ENCODE measurements at places on chromosomes 11 and 22. TPM values are rescaled to one million over a fixed set of nuclear protein-coding genes. Genes with fewer than 3 reads are reported as not detected.

GRCh38 chr11:128058580-128059208 is 528.7 kb downstream of the ETS1 start:
- peaks cover 14% of the 10 kb centered on the region for H3K4me1 ChIP-seq
- DNase-seq: no peak
- no peak overlapping the region for H3K4me3 ChIP-seq
- peaks cover 6% of the 10 kb centered on the region for H3K36me3 ChIP-seq

GRCh38 chr11:116357784-116358544 is 414.8 kb downstream of the BUD13 start:
- H3K4me1 ChIP-seq: no peaks in the 10 kb centered on the region
- no peak for DNase-seq
- peaks cover 18% of the 10 kb centered on the region for H3K27me3 ChIP-seq
- no peak overlapping the region for H3K27ac ChIP-seq

- H3K27ac ChIP-seq: no peak overlapping the region
- peaks cover 4% of the 10 kb centered on the region for H3K36me3 ChIP-seq
- no peak overlapping the region for H3K4me3 ChIP-seq
- H3K27me3 ChIP-seq: no peaks in the 10 kb centered on the region
- DNase-seq: no peak
- H3K4me1 ChIP-seq: peaks cover 9% of the 10 kb centered on the region
These were observed 176.0 kb downstream of the METTL15 start for GRCh38 chr11:28284196-28284595.

DNA sequence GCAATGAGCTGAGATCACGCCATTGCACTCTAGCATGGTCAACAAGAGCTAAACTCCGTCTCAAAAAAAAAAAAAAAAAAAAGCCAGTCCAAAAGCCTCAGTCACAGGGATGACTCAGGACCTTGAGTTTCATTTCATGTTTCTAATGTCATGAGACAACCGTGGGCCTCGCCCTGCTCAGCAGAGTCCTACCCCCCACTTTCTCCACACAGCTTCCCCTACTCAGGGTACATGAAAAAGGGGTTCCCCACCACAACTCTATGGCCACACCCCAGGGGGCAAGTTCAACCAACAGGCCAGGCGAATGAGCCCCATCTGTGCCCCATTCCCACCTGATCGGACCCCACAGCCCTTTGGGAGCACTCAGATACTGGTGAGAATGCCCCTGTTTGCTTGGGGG is 24.3 kb upstream of the ADA2 start:
- DNase-seq: no peak
- H3K36me3 ChIP-seq: no peaks in the 10 kb centered on the region
- no peaks in the 10 kb centered on the region for H3K27me3 ChIP-seq
- H3K4me3 ChIP-seq: no peak overlapping the region
- no peaks in the 10 kb centered on the region for H3K4me1 ChIP-seq
- no peak overlapping the region for H3K27ac ChIP-seq

DNA sequence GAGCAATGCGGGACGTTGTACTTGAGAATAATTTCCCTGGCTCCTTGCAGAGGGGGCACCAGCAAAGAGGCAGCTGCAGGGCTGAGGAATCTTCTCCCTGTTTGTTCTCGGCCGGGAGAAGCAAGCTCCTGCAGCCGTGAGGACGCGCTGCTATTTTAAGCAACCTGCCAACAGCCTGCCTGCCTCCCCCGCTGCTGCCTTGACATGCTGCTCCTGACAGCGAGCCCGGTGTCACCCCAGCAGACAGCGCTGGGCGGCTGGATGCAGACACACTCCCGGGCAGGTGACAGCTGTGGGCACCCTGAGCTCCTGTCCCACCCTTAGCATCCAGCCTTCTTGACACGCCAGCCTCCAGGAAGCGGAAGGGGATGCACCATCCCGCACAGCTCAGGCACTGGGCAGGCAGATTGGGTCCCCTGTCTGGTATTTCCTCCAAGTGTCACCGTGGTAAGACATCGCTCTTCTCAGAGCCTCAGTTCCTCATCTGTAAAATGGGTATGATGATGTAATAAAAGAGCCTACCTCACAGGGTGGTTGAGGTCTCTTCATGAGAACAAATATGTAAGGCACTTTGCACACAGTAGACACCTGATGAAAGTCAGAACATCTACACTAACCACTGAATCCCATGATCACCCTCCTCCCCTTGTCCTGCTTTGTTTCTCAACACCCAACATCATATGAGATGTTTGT is 530.6 kb downstream of the MN1 start:
- H3K4me3 ChIP-seq: no peak overlapping the region
- no peaks in the 10 kb centered on the region for H3K36me3 ChIP-seq
- DNase-seq: no peak

DNA sequence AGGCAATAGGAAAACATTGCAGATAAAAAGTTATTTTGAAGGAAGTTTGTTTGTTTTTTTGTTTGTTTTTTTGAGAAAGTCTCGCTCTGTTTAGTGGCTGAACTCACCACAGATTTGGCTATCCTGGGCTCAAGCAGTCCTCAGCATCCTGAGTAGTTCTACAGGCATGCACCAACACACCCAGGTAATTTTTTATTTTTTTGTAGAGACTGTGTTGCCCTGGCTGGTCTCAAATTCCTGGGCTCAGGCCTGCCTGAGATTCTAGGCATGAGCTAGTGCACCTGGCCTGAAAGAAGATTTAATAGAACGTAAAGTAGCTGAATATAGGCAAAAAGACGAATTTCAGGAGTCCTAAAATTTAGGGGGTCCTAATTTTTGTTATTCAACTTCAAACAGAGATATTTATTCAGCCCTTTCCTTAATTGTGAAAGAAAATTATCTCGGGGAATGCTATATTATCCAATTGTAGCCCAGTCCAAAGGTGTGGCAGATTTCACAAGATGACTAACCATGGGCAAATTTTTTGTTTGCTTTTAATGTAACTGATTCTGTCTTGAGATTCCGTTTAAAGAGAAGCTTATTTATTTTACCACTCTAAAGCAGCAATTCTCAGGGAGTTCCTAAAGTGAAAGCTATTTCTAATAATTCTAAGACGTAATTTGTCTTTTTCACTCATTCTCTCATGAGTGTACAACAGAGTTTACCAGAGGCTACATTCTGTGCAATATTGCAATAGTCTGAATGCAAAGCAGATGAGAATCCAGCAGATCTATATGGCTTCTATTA is 940 bp downstream of the IL18 start:
- DNase-seq: no peak
- H3K27me3 ChIP-seq: peaks cover 7% of the 10 kb centered on the region
- no peak overlapping the region for H3K4me3 ChIP-seq
- no peak overlapping the region for H3K27ac ChIP-seq

- peak; percentile 92 for DNase-seq
- peaks cover 43% of the 10 kb centered on the region for H3K4me1 ChIP-seq
- no peaks in the 10 kb centered on the region for H3K36me3 ChIP-seq
- H3K27me3 ChIP-seq: peaks cover 4% of the 10 kb centered on the region
- H3K27ac ChIP-seq: peak overlapping the region; percentile 94
- peak overlapping the region; percentile 67 for H3K4me3 ChIP-seq
These were observed 123.6 kb downstream of the ABTB2 start for GRCh38 chr11:34234086-34234740.

DNA sequence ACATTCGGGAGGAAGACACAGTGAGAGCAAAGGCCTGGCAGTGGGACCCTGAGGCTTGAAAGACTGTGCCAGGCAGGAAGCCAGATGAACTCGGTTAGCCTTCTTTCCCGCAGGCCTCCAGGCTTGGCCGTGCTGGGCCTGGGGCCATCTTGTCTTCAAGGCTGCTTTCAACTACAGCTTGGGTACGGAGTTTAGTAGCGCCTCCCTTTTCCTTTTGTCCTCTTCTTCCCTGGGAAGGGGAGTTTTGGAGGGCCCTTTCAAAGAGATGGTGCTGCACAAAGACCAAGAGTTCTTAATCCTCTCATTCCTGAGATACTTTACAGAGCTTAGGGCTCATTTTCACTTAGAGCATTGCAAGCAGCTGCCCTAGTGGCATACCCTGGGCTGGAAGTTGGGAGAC is 87.5 kb downstream of the TP53I11 start:
- no peak overlapping the region for H3K4me3 ChIP-seq
- H3K27me3 ChIP-seq: peaks cover 71% of the 10 kb centered on the region
- no peak for DNase-seq
- peaks cover 29% of the 10 kb centered on the region for H3K4me1 ChIP-seq

DNA sequence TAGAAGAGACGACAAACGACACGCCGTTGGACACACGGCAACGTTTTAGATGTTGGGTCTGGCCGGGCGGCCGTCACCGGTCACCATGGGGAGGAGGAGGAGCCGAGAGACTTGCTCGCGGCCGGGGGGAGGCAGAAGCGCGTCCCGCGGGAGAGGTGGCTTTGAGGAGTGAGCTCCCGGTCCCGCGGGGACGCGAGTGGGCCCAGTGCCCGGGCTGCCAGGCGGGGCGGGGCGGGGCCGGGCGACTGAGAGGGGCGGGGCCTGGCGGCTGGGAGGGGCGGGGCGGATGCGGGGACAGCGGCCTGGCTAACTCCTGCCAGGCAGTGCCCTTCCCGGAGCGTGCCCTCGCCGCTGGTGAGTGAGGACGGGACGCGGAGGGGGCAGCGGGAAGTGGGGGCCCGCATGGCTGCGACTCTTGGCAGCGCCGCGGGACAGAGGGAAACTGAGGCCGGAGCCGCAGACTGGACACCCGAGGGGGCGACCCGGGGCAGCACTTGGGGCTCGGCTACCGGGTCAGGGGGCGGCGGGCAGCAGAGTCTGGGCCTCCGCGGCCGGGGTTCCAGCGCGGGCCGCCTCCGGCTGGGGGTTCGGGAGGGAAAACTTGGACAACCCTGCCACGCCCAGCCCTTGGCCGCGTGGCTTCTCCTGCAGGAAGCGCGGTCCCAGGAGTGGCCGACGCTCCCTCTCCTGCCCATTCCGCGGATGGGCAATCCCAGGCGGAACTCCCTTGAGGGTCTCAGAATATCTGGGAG is at the start of gene TSPO:
TSPO (plus strand) TSS at position 309 of the 752 bp plus-strand sequence. CDS start 7,680 bp downstream, outside the sequence.
- peaks cover 34% of the 10 kb centered on the region for H3K4me1 ChIP-seq
- no peaks in the 10 kb centered on the region for H3K27me3 ChIP-seq
- peak within 1 kb of the TSS; percentile 85 for H3K27ac ChIP-seq
- DNase-seq: peak; percentile 71
- no peaks in the 10 kb centered on the region for H3K36me3 ChIP-seq

DNA sequence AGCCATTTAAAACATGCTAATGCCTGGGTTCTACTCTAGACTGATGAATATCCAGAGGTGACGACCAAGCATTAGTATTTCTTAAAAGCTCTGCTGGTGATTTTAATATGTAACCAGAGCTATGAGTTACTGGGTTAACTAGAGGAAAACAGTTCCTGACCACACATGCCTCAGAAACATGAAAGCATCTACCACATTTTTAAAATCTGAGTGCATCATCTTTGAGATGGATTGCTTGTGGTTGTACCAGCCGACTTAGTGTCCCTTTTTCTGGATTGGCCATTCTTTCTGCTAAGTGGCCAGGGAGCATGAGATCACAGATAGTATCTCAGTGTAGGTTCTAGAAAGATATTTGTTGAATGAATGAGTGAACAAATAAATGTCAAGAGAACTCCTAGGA is 152.4 kb downstream of the NTM start:
- DNase-seq: no peak
- H3K4me1 ChIP-seq: no peaks in the 10 kb centered on the region
- H3K27me3 ChIP-seq: peaks cover 2% of the 10 kb centered on the region
- H3K4me3 ChIP-seq: no peak overlapping the region
- no peaks in the 10 kb centered on the region for H3K36me3 ChIP-seq

- H3K4me3 ChIP-seq: no peak overlapping the region
- no peaks in the 10 kb centered on the region for H3K27me3 ChIP-seq
- DNase-seq: no peak
- H3K27ac ChIP-seq: no peak overlapping the region
These were observed 30.3 kb downstream of the IGF2 start for GRCh38 chr11:2108675-2109491.

Gene SGSM1
- total RNA-seq: 0.17 TPM

Gene C11orf87
- total RNA-seq: not detected

Gene ST14
- 0.17 TPM for total RNA-seq

Gene GNAZ
- 0.98 TPM for total RNA-seq

Gene FAM227A
- not detected for total RNA-seq

All from natural killer cell treated with Interleukin-12 subunit alpha and Interleukin-12 subunit beta and Interleukin-15 and Interleukin-18, amount 100 ng/mL, for 72 hours (primary cell).